Hair follicular keratinocyte (primary cell): ENCODE measurements at places on chromosomes 12 and 14. TPM values are rescaled to one million over a fixed set of nuclear protein-coding genes. Genes with fewer than 3 reads are reported as not detected.

PRPH gene
- total RNA-seq = 0.16 TPM in 1 of 2 replicates, not detected in the other

PTHLH gene
- total RNA-seq = 243 and 391 TPM in 2 replicates

A2M gene
- total RNA-seq = 0.04 TPM in 1 of 2 replicates, not detected in the other

MMP14 gene
- total RNA-seq = 365 and 745 TPM in 2 replicates

GYS2 gene
- not detected in 2 replicates for total RNA-seq

HOXC13 gene
- 5.5 and 6.0 TPM in 2 replicates for total RNA-seq

PPFIA2 gene
- total RNA-seq = not detected in 2 replicates

SYCP3 gene
- total RNA-seq = not detected in 2 replicates

TMEM121 gene
- total RNA-seq = 2.7 and 3.2 TPM in 2 replicates

METTL3 gene
- 29.0 and 41.7 TPM in 2 replicates for total RNA-seq

GPRC5D gene
- total RNA-seq = not detected in 2 replicates

PTPN6 gene
- total RNA-seq = 20.9 and 24.3 TPM in 2 replicates

RECQL gene
- total RNA-seq = 48.1 and 57.9 TPM in 2 replicates

KRT71 gene
- not detected in 2 replicates for total RNA-seq

FITM1 gene
- not detected in 2 replicates for total RNA-seq

LRRC10 gene
- not detected in 2 replicates for total RNA-seq

PARP2 gene
- total RNA-seq = 11.9 and 13.7 TPM in 2 replicates

RDH16 gene
- 0.16 TPM in 1 of 2 replicates, not detected in the other for total RNA-seq

SMIM41 gene
- total RNA-seq = not detected in 2 replicates

B3GNT4 gene
- total RNA-seq = 0.23 and 3.0 TPM in 2 replicates

PTGER2 gene
- total RNA-seq = 0.84 and 1.2 TPM in 2 replicates

RPGRIP1 gene
- total RNA-seq = not detected in 2 replicates

AHNAK2 gene
- 45.8 and 198 TPM in 2 replicates for total RNA-seq

MFAP5 gene
- 3.8 and 24.0 TPM in 2 replicates for total RNA-seq

PSMA3 gene
- total RNA-seq = 92.4 and 156 TPM in 2 replicates

KRT84 gene
- not detected in 2 replicates for total RNA-seq

KLRF1 gene
- total RNA-seq = 2.0 TPM in 1 of 2 replicates, not detected in the other

SFSWAP gene
- 18.4 and 22.1 TPM in 2 replicates for total RNA-seq

RBP5 gene
- total RNA-seq = not detected in 2 replicates

ST8SIA1 gene
- total RNA-seq = 2.1 and 4.7 TPM in 2 replicates

DTX3 gene
- 5.7 and 11.7 TPM in 2 replicates for total RNA-seq

HSPA2 gene
- 10.3 and 18.1 TPM in 2 replicates for total RNA-seq

GPR132 gene
- total RNA-seq = not detected in 2 replicates

RPL10L gene
- not detected in 2 replicates for total RNA-seq
